ENCODE measurements at places on chromosomes 5 and 9.

DNA sequence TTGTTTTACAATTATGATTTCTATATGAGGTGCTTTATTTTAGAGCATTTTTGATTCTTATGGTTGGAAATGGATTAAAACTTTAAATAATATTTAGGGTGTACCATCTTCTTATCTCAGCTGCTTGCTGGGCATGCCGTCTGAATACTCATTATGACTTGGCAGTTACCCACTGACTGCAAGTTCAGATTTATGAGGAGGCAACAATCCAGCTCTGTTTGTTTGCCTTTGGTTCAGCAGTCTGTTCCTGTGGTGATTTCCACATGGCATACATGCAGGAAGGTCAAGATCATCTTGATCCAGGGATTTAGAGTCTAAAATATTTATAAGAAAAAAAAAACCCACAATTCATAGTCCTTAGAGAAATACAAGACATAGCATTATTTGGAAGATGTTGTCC lies 1254.5 kb upstream of the NUDT12 start:
- no peaks in the 10 kb centered on the region for H3K4me1 ChIP-seq
- H3K27ac ChIP-seq = no peak overlapping the region
- H3K4me3 ChIP-seq = no peak overlapping the region
- no peak for DNase-seq
- no peaks in the 10 kb centered on the region for H3K36me3 ChIP-seq
- no peaks in the 10 kb centered on the region for H3K27me3 ChIP-seq

DNA sequence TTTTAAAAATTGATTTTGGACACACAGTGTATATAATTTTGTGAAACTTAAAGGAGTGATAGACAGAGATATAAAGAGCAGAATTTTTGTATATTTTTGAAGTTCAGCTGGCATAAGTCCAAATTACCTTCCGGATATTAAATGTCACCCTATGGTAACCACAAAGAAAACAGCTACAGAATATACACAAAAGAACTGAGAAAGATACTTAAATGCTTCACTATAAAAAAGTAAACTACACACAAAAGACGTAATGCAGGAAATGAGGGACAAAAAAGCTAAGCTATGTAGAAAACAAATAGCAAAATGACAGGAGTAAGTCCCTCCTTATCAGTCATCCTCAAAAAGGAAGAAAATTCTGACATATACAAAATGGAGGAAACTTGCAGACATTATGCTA lies 29.4 kb downstream of the HACD4 start:
- H3K4me1 ChIP-seq = no peaks in the 10 kb centered on the region
- H3K36me3 ChIP-seq = no peaks in the 10 kb centered on the region
- no peak overlapping the region for H3K4me3 ChIP-seq
- no peak overlapping the region for H3K27ac ChIP-seq
- no peaks in the 10 kb centered on the region for H3K27me3 ChIP-seq

- H3K27ac ChIP-seq = no peak overlapping the region
- no peaks in the 10 kb centered on the region for H3K4me1 ChIP-seq
- no peak for DNase-seq
- no peaks in the 10 kb centered on the region for H3K36me3 ChIP-seq
- H3K4me3 ChIP-seq = no peak overlapping the region
These were observed 908.7 kb upstream of the CDH9 start for GRCh38 chr5:27947088-27947487.

GRCh38 chr9:137310189-137311052 lies 8.3 kb upstream of the NRARP start:
- H3K4me3 ChIP-seq = no peak overlapping the region
- no peaks in the 10 kb centered on the region for H3K27me3 ChIP-seq
- DNase-seq = no peak
- no peaks in the 10 kb centered on the region for H3K36me3 ChIP-seq

- no peaks in the 10 kb centered on the region for H3K4me1 ChIP-seq
- DNase-seq = no peak
- H3K27ac ChIP-seq = no peak overlapping the region
- H3K36me3 ChIP-seq = no peaks in the 10 kb centered on the region
- no peaks in the 10 kb centered on the region for H3K27me3 ChIP-seq
These were observed 25.8 kb upstream of the PRXL2C start for GRCh38 chr9:96680812-96681499.

DNA sequence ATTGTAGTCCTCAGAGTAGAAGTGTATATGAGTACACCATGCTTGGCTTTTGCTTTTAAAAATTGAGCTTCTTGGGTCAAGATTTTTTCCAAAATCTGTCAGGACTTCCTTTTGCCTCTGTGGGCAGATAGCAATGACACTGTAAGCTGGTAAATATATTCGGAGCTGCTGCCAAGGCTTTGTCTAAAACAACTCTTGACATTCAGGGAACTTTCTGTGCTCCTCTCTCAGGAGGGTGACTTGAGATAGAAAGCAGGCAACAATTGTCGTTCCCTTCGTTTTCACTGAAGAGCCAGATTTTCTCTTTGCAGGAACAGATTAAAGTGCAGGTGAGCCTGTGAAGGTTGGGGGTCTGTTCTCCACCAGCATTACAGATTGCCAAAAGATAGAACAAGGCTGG lies 230.5 kb downstream of the MAST4 start:
- peaks cover 12% of the 10 kb centered on the region for H3K27me3 ChIP-seq
- no peak overlapping the region for H3K4me3 ChIP-seq
- no peaks in the 10 kb centered on the region for H3K36me3 ChIP-seq
- DNase-seq = no peak
- no peak overlapping the region for H3K27ac ChIP-seq
- peaks cover 6% of the 10 kb centered on the region for H3K4me1 ChIP-seq

GRCh38 chr5:68290847-68291246 lies 75.3 kb downstream of the PIK3R1 start:
- H3K4me3 ChIP-seq = no peak overlapping the region
- H3K36me3 ChIP-seq = peaks cover 15% of the 10 kb centered on the region
- H3K27ac ChIP-seq = no peak overlapping the region
- no peaks in the 10 kb centered on the region for H3K27me3 ChIP-seq
- H3K4me1 ChIP-seq = peaks cover 16% of the 10 kb centered on the region
- DNase-seq = no peak

- no peaks in the 10 kb centered on the region for H3K4me1 ChIP-seq
- no peak for DNase-seq
- no peak overlapping the region for H3K27ac ChIP-seq
- H3K4me3 ChIP-seq = no peak overlapping the region
- no peaks in the 10 kb centered on the region for H3K27me3 ChIP-seq
These were observed 150.1 kb upstream of the NTRK2 start for GRCh38 chr9:84519413-84519812.

DNA sequence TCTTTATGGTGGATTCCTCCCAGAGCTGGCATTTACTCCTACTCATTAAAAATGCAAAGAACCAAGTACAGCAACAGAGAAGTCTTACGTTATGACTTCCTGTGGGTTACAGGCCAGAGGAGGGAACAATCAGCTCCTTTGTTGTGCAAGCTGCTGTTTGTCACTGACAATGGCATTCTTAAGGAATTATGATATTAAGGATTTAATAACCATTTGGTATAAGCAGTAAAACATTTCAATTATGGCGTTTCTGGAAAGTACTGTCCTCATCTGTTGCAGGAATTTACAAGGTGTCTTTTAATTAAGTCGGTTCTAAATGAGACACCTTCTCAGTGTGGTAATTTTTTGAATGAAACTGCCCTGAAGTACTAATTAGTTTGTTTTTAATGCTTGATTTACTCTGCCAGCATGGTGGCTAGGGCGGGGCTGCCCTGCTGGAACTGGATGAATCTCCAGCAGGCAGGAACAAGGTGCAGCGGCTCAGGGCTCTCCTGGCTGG lies 49.1 kb upstream of the VDAC1 start:
- H3K27ac ChIP-seq = peak overlapping the region; percentile 64
- DNase-seq = no peak
- no peak overlapping the region for H3K4me3 ChIP-seq
- peaks cover 24% of the 10 kb centered on the region for H3K4me1 ChIP-seq

DNA sequence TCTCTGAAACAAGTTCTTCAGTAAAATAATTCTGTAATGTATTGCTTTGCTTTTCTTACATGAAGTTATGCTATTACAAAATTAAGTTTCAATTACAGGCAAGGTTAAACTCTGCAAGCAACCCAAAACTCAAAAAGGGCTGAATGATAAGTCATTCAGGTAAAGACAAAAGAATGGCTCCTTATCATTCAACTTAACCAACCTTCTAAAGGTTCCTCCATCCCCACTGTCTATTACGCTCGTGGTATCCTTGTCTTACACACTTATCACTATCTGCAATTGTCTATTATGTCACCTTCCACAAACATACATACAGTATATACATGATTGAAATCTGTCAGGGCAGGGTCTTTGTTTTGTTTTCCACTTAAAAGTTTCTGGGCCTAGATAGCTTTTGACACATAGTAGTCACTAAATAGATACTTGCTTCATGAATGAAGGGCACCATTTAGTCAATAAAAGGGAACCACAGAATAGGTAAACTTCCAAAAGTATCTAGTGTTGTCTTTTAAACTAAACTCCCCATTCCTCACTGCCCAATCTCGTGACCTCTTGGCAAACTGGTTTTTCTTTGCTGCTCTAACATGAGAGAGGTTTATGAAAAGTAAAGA lies 6.9 kb downstream of the RPL37 start:
- H3K36me3 ChIP-seq = peaks cover 52% of the 10 kb centered on the region
- H3K27ac ChIP-seq = no peak overlapping the region
- no peaks in the 10 kb centered on the region for H3K27me3 ChIP-seq
- no peak for DNase-seq

DNA sequence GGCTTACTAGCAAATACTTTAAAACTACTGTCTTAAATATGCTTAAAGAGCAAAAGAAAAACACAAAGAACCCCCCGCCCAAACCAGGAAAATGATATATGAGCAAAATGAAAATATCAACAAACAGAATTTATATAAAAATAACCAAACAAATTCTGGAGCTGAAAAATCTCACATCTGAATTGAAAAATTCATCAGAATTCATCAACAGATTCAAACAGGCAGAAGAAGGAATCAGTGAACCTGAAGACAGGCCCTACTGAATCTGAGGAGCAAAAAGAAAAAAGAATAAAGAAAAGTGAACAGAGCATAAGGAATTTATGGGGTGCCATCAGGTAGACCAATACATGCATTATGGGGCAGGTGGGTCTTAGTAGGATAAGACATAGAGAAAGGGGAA lies 49.8 kb upstream of the SPTLC1 start:
- H3K4me1 ChIP-seq = no peaks in the 10 kb centered on the region
- no peak overlapping the region for H3K4me3 ChIP-seq
- no peak overlapping the region for H3K27ac ChIP-seq
- H3K36me3 ChIP-seq = no peaks in the 10 kb centered on the region
- H3K27me3 ChIP-seq = no peaks in the 10 kb centered on the region

DNA sequence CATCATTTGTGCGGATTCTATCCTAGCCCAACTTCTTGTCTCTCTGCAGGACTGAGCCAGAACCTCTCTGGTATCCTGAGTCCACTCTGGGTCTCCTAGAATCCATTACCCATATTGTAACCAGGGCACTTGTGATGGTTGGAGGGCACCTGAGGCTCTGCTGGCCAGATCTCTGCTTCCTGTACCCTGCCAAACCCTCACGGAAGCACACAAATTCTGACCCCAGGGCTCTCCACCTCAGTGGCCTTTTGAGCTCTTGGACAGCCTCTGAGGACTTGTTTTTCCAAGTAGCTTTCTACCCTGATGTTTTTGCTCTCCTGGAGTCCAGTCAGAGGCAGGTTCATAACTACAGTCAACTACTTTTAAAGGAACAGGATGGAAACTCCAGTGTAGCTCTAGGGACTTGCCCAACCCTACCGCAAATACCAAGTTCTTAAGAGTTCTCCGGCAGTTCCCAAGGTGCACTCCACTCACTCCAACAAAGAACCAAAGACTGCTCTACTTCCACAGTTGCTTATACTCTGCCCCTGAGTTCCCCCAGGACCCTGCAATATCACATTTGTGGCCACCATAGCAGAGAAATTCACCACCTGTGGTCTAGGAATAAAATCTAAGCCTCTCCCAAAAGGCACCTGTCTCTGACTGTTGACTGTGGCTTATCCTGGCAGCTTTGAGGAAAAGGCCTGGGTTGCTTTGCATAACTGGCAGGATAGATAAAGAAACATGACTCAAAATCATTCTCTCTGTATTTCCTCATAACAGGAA lies 9.6 kb downstream of the PIP5K1B start:
- no peak for DNase-seq
- H3K4me1 ChIP-seq = no peaks in the 10 kb centered on the region
- no peak overlapping the region for H3K4me3 ChIP-seq
- no peak overlapping the region for H3K27ac ChIP-seq

GRCh38 chr9:119639287-119639955 lies 270.2 kb upstream of the BRINP1 start:
- no peak overlapping the region for H3K4me3 ChIP-seq
- no peaks in the 10 kb centered on the region for H3K36me3 ChIP-seq
- no peaks in the 10 kb centered on the region for H3K4me1 ChIP-seq
- no peak for DNase-seq
- H3K27me3 ChIP-seq = no peaks in the 10 kb centered on the region

- no peaks in the 10 kb centered on the region for H3K36me3 ChIP-seq
- H3K4me1 ChIP-seq = no peaks in the 10 kb centered on the region
- H3K27me3 ChIP-seq = no peaks in the 10 kb centered on the region
- no peak overlapping the region for H3K4me3 ChIP-seq
- no peak for DNase-seq
These were observed 12.9 kb upstream of the COL15A1 start for GRCh38 chr9:98930792-98931191.

GRCh38 chr5:179738742-179739141 lies 6.1 kb downstream of the MAML1 start:
- no peak for DNase-seq
- H3K27ac ChIP-seq = no peak overlapping the region
- peaks cover 8% of the 10 kb centered on the region for H3K4me1 ChIP-seq

DNA sequence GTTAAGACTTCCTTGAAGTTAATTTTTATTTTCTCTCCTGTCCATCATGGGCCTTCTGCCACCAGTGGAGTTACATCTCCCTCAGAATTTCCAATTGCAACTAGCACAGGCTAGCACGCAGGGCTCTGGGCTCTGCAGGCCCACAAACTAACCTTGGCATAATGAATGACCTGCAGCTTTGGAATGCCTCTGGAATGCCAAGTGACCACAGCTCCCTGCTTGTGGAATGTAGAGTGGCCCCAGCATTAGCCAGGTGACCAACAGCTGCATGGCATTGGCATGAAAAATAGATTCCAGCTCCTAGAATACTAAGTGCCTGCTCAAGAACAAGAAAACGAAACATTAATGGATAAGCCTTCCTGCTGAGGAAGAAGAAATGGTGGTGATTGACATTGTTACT lies 726.1 kb downstream of the BRINP1 start:
- H3K36me3 ChIP-seq = no peaks in the 10 kb centered on the region
- no peaks in the 10 kb centered on the region for H3K27me3 ChIP-seq
- DNase-seq = peak; percentile 67
- H3K4me1 ChIP-seq = no peaks in the 10 kb centered on the region
- no peak overlapping the region for H3K4me3 ChIP-seq
- H3K27ac ChIP-seq = no peak overlapping the region

Measured in Panc1 (cell line).